Memory B cell (primary cell): ENCODE measurements at places on chromosomes 1 and 21.

DNA sequence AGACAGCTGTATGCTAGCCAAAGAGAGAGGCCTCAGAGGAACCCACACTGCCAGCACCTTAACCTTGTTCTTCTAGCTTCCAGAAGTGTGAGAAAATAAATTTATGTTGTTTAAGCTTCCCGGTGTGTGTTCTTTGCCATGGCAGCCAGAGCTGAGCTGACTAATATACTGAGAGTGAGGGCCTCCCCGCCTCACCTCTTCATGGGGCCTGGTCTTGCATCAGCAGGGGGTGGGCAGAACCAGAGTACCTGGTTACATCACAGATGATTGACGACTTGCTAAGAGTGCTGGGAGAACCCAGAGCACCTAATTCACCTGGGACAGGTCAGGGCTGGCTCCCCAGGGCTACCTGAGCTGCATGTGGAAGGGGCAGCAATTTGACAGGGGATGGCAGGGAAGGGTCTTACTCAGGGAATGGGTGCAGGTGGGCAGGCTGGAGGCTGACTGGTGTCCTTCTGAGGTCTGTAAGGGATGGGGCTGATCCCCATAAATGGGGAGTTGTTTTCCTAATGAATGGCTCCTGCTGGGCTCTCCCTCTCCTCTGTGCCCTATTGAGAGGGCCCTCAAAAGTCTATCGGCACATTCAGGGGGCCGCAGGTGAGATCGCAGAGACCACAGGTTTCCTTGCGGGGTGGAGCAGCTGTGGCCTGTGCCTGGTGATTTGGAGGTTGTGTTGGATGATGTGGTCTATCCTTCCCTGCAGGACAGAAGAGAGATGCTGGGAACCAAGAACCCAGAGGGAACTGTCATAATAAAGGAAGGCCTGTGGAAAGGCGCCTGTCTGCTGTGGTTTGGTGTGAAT is 60.6 kb upstream of the ETV3 start:
- no peak for DNase-seq

DNA sequence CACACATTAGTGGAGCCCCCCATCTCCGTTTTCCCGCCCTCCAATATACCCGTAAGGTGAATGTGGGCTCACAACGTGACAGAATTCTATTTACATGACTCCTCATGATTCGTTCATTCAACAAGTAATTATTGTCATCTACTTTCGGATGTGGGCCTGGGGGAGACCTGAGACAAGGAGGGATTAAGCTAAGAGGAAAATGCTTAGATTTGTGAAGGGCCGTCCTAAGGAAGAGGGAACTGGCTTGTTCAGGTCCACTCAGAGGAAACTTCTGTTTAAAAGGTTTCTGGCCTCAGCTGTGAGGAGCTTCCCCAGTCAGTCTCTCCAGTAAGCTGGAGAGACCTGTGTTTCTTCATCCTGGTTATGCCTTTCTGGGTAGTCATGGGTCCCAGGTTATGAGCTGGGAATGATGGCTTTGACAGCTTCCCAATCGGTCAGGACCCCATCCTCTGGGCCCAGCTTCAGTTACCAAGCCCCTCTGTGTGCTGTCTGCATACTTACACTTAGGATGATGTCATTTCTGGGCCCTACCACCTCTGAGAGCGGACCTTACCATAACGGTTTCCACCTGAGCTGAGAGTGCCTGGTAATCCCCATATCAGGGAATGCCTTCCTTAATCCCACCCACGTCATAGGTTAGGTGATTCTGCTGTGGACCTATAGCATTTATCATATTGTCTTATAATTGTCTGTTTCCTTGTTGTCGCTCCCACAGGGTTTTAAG is 687 bp upstream of the ERI3 start:
- no peak for DNase-seq

GRCh38 chr1:21539933-21540332 is 30.7 kb downstream of the ALPL start:
- no peak for DNase-seq

- no peak for DNase-seq
Measured at GRCh38 chr1:223775054-223775453, 62.7 kb downstream of the CAPN2 start.

DNA sequence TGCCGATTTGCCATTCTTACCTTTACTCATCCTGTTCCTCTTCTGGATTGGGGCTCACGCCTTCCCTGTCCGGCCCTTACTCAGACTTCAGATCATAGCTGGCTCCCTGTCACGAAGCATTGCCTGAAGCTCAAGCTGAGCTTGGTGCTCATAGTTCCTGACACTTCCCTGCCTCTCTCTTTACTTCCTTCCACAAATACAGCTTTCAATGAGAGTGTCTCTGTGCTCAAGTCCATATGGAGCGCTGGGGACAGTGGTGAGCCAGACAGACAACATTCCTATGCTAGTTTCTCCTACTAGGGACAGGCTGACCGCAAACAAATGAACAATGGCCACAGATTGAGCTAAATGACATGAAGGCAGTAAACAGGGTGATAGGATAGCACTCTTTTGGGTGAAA is 38.1 kb downstream of the HHAT start:
- no peak for DNase-seq

GRCh38 chr1:151989211-151989862 is 4.3 kb downstream of the S100A10 start:
- no peak for DNase-seq

GRCh38 chr21:44871576-44872269 is 1.8 kb downstream of the PTTG1IP start:
- DNase-seq: no peak

DNA sequence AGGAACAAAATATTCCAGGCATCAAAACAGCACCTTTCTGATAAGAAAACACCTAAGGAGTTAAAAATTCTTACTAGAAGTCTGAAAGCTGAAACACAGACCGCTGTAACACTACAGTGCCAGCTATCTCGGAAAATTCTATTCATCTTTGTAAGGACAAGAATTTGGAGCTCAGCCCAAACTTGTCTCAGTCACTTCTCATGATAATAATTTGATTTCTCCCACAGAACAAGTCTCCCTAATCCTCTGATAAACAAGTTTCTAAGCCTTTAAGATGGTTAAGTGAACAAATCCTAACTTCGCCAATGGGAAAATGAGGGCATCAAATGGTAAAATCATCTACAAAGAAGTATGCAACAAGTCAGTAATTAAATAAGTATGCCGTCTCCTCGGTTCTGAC is 59.9 kb downstream of the SIPA1L2 start:
- DNase-seq: no peak
